Smooth muscle cell of the brain vasculature (primary cell): ENCODE measurements at places on chromosomes 12 and 14.

- no peak for DNase-seq
These were observed 708.0 kb downstream of the BCL11B start for GRCh38 chr14:98564006-98564405.

DNA sequence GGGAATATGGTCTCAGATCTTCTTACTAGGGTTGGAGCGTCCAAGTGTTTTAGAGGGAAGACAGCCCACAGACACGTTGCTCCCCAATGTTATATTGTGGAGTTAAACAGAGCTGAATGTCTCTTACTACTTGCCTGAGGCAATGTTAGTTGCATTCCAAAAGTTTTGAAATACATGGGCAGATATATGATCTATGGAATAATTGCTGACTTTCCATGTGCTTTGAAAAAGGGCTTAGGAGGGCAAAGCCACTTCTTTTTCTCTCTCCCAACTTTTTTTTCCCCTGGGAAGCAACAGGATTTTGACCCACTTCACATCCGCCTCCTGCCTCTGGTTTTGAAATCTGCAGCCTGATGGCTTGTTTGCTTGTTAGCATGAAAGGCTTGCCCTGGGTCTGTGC, 33.7 kb upstream of the PAX9 start:
- no peak for DNase-seq

DNA sequence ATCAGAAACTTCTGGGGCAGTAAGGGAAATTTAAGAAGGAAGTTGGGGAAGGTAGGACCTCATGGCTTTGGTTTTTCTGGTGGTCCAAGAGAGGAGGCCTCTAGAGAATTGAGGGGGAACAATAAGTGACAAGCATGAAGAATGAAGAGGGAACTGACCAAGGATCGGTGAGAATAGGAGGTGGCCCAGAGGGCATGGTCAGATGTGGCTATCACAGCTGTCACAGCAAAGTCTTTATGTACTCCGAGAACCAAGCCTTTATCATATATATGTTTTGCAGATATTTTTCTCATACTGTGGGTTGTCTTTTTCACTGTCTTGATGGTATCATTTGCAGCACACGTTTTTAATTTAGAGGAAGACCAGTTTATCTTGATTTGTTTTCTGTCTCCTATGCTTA, 64.3 kb downstream of the PPP2R5C start:
- DNase-seq = no peak

GRCh38 chr12:22231836-22232235, 102.7 kb downstream of the ST8SIA1 start:
- DNase-seq = no peak

- no peak for DNase-seq
These were observed 13.7 kb downstream of the OXA1L start for GRCh38 chr14:22780105-22780679.

- DNase-seq = no peak
These were observed 59.5 kb upstream of the FUT8 start for GRCh38 chr14:65352964-65353530.

DNA sequence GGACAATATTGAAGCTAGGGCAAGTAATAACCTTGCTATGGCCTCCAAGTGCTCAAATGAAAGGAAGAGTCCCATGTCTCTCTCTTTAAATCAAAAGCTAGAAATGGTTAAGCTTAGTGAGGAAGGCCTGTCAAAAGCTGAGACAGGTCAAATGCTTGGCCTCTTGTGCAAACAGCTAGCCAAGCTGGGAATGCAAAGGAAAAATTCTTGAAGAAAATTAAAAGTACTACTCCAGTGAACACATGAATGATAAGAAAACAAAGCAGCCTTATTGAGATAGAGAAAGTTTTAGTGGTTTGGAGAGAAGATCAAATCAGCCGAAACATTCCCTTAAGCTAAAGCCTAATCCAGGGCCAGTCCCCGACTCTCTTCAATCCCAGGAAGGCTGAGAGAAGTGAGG, 84.1 kb upstream of the PLEKHA5 start:
- no peak for DNase-seq
